ENCODE measurements at places on chromosomes 7 and 10.

DNA sequence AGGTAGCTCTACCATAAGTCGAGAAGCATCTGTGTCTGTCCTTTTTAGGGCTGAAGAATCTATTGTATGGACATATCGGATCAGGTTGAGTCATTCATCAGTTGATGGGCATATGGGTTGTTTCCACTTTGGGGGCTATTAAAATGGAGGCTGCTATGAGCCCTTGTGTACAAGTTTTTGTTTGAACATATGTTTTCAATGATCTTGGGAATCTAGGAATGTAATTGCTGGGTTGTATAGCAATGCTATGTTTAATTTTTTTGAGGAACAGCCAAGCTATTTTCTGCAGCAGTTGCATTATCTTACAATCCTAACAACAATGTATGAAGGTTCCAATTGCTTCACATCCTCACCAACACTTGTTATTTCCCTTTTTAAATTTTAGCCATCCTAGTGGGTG lies 46.4 kb upstream of the HABP2 start:
- no peak for DNase-seq

- DNase-seq = no peak
These were observed 11.9 kb upstream of the PTPN12 start for GRCh38 chr7:77525231-77525630.

- DNase-seq = no peak
These were observed 7.4 kb downstream of the BTAF1 start for GRCh38 chr10:91930939-91931338.

DNA sequence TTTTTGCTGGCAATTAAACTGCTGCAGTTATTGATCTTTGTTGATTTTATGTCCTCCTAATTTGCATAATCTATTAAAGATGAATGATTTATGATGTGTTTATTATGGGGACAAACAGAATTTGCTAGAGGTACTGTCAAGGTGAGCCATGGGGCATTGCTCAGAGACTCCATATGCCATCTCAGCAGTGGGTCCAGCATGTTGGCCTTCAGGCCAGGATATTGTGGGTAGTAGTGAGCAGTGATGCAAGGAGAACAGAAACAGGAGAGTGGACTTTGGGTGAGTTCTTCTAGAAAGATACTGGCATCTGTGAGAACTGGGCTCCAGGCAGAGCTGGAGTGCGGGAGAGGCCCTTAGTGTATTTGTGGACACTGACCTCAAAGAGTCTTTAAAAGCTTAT lies 65.9 kb downstream of the PAX2 start:
- no peak for DNase-seq

GRCh38 chr10:59362144-59362958 lies at the start of gene FAM13C:
Gene FAM13C, minus strand, starts transcription at chr10:59362549. Its CDS starts 89 bp downstream, at chr10:59362460.
- DNase-seq = no peak

DNA sequence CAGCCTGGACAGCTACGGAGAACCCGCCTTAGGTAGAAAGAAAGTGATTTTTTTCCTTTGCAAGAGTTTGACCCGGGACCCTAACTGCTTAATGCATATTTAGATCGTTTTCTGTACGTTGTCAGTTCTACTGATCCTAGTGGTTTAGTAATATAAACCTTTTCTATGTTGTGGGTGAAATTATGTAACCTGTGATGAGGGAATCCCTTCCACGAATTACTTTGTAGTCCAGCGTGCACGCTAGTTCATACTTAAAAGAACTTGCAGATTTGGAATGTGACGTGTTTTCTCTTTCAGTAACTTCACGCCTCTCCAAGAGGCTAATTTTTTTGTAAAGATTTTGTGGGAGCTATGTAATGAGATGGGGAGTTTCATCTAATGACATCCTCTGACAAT lies 705 bp downstream of the SLF2 start:
- DNase-seq = no peak
